ENCODE measurements at places on chromosomes 6 and 20. TPM values are rescaled to one million over a fixed set of nuclear protein-coding genes. Genes with fewer than 3 reads are reported as not detected.

DNA sequence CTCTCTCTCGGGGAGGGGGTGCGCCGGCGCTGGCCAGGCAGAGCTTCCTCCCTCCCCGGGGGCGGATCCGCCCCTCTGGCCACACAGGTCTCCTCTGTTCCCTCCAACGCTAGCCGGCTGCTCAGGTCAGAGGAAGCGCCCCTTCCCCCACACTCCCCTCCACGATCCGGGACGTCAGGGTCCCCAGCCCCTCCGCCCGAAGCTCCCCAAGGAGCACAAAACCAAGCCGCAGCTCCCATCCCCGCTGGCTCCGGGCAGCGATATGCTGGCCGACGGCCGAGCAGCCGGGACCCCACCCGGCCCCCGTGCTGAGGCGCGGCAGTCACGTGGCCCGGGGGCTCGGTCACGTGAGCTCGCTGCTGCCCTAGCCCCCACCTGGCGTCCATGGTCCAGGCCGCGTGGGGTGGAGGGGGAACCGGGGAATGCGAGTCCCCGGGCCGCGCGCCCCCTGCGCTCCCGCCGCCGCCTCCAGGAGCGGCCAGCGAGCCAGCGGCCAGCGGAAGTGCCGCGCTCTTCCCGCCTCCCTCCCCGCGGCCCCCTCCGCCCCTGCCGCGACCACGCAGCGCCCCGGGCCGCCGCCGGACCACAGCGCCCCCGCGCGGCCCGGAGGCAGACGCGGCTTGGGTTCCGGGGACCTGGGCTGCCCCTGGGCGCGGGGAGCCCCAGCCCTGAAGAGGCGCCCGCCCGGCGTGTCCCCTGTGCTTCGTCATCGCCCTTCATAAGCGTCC lies at the start of gene SLC35B2:
TSS of gene SLC35B2 (minus strand) at position 504 of the 728 bp plus-strand sequence. CDS start at position 386, 118 bp downstream.
- peak; percentile 76 for DNase-seq

- no peak for DNase-seq
Observed at GRCh38 chr6:28424163-28424562, 19.1 kb downstream of the ZSCAN23 start.

Gene RUNX2
- polyA plus RNA-seq, result 0.06 TPM

GRCh38 chr6:31792090-31792374 lies 3.5 kb downstream of the VARS1 start:
- DNase-seq, result no peak

Gene STXBP5
- 4.7 TPM for polyA plus RNA-seq

GRCh38 chr6:107337191-107337741 lies 122.1 kb downstream of the PDSS2 start:
- peak; percentile 9 for DNase-seq

DNA sequence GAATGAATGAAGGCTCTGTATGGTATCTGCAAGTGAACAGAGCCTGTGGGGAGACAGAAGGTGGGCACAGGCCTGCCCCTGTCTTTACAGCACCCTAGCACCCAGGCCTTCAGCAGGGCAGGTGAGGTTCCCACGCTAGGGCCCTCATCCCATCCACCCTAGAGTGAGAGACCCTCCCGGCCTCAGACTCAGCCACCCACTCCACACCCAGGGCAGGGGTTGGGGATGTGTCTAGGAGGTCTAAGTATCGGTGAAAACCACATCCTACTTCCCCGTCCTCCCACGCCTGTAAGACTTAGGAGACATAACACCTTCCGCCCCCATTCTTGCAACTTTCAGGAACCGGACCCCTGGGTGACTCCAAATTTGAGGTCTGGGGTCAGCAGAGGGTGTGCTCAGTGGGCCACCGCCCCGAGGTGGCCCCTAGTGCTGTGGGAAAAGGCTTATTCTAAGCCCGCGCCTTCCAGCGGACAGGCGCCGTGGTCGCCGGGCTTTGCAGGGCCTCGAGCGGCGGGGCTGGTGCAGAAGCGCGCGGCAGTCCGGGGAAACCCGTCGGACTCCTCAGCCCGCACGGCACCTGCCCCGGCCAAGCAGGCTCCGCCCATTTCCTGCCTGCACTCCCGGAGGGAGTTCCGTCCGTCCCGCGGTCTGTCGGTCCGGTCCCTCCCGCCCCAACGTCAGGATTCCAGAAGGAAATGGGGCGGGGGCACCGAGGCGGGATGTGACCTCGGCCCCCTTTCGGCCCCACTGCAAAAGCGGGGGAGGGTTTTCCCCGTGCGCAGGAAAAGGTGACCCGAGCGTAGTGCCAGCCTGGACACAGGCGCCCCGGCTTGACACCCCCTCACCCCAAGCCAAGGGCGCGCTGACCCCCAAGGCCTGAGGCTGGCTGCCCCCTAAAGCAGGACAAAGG lies 868 bp downstream of the SAMD10 start:
- DNase-seq, result peak; percentile 30

DNA sequence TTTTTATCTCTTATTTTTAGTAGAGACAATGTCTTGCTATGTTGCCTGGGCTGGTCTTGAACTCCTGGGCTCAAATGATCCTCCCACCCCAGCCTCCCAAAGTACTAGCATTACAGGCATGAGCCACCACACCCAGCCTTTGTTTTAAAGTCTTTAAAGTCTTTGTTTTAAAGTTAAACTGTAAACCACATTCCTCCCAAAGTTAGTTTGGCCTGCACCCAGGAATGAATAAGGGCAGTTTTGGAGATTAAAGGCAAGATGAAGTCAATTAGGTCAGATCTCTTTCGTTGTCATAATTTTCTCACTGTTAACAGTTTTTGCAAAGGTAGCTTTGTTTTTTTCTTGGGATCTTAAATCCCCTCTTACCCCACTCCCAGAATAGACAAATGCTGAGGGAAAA lies 63.8 kb downstream of the UBR2 start:
- DNase-seq, result no peak

DNA sequence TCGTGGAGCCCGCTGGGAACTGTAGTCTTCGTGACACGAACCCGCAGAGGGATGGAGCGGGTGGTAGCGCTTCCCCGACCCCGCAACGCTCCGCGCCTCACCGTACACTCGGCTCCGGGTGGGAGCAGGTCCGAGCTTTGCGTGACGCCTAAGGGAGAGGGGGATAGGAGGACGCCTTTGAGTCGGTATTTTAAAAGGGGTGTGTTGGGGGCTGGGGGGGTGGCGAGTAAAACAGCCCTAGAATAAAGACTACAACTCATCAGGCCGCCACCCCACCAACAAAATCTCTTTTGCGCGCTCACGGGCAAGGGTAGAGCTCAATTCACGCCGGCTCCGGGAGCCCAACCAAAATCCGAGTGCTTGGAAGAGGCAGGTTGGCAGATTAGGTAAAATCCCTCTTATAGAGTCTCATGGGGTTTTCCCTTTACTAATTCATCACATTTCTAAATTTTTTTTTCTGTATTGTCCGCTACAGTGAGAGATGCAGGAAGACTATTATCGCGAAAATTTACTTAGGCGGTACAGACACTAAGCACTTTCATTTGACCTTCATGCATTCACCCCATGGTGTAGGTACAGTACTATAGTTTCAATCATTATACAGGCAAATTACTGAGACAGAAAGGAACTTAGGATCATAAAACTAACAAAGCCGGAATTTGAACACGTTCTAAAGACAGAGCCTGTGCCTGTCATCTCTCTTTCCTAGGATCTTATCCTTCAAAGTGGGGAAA lies 706 bp upstream of the SNX14 start:
- peak; percentile 63 for DNase-seq

Gene MAFB
- 4.0 TPM for polyA plus RNA-seq

Gene XKR7
- not detected for polyA plus RNA-seq

- DNase-seq, result no peak
Observed at GRCh38 chr6:90106449-90106848, 190.2 kb downstream of the BACH2 start.

DNA sequence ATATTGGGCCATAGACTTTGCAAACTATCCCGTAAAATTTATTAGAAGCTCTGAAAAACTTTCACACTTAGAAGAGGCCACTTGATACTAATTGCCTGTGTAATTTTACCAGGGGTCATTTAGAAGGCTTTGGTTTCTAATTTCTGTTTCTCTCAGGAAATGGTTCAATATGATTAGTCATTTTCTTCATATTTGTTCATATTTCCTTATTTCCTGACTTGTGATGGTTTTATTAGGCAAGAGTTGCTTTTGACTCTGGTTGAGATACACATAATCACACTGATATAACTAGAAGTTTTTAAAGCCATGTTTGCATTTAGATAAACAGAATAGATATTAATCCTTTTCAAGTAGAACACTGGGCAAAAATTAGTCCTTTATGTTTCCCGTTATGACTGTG lies 11.8 kb upstream of the HBS1L start:
- peak; percentile 68 for DNase-seq

Gene DNMT3B
- 3.2 TPM for polyA plus RNA-seq

DNA sequence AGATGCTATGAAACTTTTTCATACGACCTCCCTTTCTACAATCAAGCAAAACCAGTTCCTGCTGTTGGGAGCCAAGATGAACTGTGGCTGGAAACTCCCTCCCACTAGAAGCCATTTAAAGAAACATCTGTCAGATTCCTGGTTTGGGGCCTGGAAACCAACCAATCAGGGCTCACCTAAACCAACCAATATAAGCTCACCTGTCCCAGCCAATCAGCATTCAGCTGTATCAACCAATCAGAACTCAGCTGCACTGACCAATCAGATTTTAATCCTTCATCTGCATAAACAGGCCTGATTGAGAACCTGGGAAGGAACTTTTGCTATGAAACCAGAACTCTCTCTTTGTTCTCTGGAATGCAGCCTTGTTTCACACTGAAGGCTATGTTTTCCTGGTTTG lies 42.4 kb downstream of the SNX14 start:
- DNase-seq, result no peak

Gene SLC35D3
- polyA plus RNA-seq, result not detected

- DNase-seq, result no peak
Observed at GRCh38 chr20:60049601-60050000, 91.4 kb downstream of the CDH26 start.

Gene TINAG
- not detected for polyA plus RNA-seq

DNA sequence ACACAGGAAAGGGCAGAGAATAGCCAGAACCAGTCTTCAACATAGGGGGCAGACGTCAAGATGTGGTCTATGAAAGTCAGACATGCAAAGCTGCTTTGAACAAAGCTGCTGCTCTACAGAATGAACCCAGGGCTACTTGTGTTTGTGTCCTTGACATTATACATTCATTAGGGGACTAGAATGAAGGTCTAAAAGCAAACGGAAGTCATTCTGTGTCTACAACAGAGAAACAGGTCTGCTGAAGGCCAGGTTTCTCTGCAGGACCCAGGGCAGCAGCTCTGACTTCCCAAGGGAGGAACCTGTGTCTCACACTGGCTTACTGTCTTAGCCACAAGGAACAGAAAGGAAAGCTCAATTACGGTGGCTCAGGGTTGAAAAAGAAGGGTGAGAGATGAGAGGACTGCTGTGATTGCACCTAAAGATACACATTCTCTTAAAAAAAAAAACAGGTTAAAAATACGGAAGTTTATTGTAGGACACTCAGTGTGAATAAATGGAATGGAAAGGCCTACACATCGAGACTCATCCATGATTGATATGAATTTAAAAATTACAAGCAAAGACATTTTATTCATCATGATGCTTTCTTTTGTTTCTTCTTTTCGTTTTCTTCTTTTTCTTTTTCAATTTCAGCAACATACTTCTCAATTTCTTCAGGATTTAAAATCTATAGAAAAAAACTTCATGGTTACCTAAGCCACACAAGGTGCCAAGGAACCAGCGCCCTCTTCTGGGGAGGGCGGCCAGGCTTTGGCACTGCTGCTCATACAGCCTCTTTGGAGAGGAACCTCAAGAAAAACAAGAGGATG lies 6.7 kb downstream of the PSMA7 start:
- peak; percentile 84 for DNase-seq

Gene KHDC3L
- not detected for polyA plus RNA-seq

DNA sequence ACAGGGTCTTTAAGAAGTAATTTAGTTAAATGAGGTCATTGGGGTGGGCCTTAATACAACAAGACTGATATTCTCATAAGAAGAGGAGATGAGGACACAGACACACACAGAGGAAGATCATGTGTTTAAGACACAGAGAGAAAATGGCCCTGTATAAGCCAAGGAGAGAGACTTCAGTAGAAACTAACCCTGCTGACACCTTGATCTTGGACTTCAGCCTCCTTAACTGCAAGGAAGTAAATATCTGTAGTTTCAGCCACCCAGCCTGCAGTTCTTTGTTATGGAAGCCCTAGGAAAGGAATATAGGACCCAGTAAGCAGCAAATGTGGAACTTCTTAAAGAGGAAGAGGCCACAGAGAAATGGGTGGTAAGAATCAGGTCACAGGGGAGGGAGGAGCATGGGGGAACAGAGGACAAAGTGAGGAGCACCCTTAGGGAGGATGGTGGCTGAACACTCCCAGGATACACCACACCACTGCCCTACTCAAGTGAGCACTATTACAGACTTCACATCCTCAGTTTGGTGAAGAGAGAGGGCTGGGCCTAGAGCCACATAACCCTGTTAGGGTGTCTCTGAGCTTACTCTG lies 762 bp downstream of the SIRPB1 start:
- DNase-seq, result no peak

DNA sequence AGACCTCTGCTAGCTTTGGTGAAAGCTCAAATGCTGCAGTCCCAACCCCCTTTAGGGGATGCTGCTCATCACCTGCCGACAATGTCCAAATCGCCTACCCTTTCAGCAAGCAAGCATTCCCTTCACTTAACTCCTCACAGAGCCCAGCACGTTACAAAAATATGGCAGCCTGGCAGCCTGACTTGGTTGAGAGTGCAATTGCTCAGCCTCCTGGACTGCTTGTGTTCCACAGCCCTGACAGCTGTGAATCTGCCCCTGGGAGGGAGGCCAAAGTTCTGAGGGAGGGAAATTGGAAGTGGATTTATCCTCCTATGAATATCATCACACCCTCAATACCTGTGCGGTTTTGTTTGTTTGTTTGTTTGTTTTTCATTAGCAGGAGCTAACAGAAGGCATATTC lies 231.0 kb downstream of the HIVEP2 start:
- no peak for DNase-seq

DNA sequence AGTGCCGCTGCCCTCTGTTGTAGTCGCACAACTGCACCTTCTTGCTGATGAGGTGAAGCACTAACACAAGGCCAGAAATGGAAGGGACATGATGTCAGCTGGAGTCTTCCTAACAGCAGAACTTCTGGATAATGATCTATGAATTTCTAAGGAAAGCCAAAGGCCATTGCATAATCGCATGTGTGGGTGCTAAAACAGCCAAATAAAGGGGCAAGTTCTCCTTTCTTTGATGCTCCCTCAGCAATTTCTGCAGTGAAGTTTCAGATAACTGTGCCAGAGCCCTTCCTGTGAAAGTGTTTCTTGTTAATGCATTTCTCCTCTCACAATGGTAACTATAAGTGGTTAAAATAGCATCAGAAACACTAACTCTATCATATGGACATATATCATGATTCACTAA lies 8.0 kb upstream of the F13A1 start:
- no peak for DNase-seq

DNA sequence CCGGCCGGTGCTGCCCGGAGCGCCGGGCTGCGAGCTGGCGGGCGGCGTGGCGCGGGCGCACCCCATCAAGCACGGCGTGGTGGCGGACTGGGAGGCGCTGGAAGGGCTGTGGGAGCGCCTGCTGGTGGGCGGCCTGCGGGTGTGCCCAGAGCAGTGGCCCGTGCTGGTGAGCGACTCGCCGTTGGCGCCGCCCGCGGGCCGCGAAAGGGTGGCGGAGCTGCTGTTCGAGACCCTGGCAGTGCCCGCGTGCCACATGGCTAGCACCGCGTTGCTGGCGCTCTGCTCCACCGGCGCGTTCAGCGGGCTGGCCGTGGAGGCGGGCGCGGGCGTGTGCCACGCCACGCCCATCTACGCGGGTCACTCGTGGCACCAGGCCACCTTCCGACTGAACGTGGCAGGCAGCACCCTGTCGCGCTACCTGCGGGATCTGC lies 517 bp downstream of the ACTL10 start:
- no peak for DNase-seq

- peak; percentile 41 for DNase-seq
Observed at GRCh38 chr6:30411515-30412207, 66.7 kb downstream of the RPP21 start.

- DNase-seq, result no peak
Observed at GRCh38 chr6:7865781-7866180, 44.8 kb downstream of the TXNDC5 start.
